ENCODE measurements at places on chromosomes 12 and 14.

GRCh38 chr12:47156167-47156736 is 76.5 kb upstream of the AMIGO2 start:
- DNase-seq: no peak

DNA sequence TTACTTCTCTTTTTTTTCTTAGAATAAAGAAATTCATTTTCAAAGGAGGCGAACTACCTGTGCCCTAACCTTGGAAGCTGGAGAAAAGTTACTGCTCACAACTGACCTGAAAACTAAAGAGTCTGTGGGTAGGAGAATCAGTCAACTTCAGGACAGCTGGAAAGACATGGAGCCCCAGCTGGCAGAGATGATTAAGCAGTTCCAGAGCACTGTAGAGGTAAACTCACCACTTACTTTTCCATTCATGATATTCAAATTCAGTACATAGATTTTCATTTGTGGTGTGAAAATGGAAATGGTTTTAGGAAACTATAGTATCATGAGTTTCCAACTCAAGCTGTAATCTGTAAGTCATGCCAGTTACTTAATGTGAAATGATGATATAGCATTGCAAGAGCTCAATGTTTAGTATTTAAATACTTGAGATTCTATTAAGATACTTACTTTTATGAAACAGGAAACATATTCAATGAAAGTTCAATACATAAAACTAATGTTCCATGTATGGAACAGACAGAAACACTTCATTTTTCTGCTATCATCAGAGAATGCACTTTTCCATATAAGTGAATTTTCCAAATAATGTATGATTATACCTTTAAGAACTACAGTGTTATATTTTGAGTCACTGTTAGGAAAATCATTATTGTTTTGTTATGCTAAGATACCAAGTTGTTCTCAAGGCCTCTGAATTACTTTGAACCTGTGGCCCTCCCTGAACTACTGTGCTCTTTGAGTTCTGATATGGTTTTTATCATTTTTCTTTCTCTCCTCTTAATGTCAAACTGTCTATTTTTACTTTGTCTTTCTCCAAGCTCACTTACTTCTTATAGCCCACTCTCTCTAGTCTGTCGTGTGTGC is 119.0 kb downstream of the ESR2 start:
- DNase-seq: no peak

- no peak for DNase-seq
These were observed 48.8 kb upstream of the ESRRB start for GRCh38 chr14:76326918-76327689.

- DNase-seq: no peak
These were observed 37.7 kb downstream of the LRRC74A start for GRCh38 chr14:76863724-76864407.

- no peak for DNase-seq
These were observed 223.8 kb downstream of the VRK1 start for GRCh38 chr14:97021001-97021400.

- no peak for DNase-seq
These were observed 9.5 kb upstream of the SERPINA3 start for GRCh38 chr14:94602722-94603121.

DNA sequence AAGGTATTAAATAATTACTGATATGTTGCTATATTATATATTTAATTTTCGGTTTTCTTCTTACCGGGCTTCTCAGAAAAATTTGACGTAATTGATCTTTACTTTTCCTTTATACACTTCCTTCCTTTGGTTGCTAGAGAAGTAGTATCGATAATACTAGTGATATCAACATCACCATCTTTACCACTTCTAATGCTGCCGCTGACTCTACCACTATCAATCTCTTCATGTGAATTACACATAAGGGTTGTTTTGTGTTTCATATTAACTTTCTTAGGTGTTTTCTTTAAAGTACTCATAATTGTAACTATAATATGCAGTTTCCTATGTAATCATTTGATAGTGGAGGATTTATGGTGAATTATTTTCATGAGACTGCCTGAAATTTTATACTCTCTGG is 30.9 kb upstream of the KLRF1 start:
- no peak for DNase-seq

DNA sequence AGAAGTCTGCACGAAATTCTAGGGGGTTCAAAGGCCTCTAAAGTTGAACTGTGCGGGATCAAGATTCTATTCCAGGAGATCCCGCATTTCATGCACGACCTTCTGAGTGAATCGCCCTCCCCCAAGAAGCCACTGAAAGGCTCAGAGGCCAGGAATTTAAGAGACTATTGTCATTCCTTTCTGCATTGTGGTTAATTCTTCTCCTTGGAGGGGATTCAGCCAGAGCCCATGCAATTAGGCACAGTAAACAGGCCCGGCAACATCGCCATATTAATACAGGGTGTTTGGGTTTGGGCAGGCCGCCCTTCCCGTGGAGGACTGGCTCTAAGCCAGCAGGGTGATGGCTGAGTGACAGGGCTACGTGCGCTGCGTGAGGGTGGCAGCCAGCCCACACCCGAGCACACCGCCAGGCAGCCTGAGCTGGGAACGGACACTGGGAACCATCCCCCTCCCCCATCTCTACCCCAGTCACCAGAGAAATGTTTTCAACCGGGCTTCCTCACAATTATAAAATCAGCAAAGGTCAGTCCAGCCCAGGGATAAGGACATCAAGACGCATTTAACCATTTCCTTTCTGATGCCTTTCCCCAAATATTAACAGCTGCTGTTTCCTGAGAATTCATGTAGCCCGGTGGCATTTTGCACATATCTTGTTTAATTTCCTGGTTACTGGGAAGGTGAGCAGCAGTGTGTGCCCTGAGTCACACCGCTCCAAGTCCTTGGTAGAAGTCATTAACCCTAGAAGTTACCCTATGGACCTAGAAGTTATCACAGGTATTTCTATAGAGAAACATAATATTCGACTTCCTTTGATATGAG is 12.5 kb downstream of the EGLN3 start:
- no peak for DNase-seq

- no peak for DNase-seq
These were observed 23.6 kb downstream of the IRF2BPL start for GRCh38 chr14:77004711-77005460.

- no peak for DNase-seq
These were observed 20.9 kb upstream of the EEA1 start for GRCh38 chr12:92950011-92950410.

GRCh38 chr14:89673512-89674225 is 256.6 kb upstream of the FOXN3 start:
- no peak for DNase-seq

DNA sequence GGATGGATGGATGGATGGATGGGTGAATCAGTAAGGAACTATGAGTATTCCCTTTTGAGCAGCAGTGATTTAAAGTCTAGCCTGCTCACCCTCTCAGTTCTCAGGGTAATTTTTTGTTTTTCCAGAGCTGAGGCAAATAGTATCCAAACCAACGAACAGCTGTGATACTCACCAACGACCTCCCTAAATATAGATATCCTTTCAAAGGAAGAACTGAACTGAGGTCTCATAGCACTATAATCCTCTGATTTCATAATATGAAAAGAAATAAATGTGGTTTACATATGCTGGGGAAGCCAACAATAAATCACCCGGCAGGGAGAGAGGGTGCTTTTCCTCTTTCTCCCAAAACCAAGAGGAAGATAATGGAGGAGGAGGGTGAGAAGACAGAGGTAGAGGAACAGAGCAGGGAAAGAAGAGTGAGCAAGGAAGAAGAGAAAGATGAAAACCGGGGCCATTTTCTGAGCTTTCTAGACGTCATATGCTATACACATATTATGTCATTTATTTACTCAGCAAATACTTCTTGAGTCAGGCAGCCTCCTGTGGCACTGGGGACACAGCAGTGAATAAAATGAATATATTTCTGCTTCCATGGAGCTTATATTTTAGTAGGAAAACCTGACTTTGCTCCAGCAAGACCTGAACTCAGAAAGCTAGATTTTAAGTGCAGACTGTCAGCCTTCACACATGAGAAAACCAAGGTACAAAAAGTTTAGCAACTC is 710.7 kb upstream of the TBX3 start:
- DNase-seq: no peak

DNA sequence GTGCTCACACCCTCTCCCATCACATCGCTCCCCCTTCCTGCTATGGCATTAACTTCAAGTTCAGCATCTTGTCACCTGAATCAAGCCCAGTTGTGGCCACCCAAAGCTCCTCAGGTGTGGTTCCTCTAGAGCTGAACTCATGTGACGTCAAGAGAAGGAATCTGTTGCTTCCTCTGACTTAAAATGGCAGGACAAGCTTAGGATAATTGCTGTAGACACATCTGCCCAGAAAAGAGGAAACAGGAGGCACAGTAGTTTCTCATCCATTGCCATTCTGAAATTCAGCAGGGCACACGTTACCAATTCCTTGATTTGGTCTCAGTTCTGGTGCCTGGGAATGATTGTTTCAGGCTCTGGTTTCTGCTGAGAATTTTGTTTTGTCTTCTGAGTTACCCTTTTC is 52.1 kb downstream of the RCOR1 start:
- DNase-seq: no peak

DNA sequence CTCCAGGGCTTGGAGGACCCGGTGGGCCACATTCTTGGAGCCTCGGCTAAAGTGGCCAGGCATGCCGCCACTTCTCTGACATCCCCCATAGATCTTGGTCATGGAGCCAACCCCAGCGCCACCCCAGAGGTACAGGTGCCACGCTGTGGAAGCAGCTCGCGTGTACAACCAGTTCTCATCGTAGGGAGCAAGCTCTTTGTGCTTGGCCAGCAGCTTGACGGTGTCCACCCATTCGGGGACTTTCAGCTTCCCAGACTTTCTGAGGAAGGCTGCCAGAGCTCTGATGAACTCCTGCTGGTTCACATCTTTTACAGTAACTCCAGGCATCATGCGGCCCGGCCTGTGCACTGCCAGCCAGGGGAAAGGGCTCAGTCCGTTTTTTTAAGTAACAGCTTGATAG is 29.3 kb upstream of the EAPP start:
- no peak for DNase-seq

DNA sequence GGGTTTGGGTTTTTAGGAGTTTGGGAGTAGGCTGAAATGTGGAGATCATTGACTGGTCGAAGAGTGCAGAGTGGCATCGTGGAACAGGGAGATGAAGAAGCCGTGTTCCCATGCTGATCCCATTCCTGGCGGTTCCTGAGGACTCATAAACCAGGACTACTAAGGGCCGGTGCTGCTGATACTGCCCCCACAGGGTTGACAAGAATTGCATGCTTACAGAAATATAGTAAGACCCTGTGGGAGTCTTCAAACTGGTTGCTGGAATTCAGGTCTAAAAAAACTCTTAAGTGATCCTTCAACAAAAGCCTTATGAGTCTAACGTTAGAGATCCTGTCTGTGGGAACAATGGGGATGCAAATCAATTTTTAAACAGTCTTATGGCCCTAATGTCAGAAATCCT is 64.0 kb upstream of the ARHGAP5 start:
- no peak for DNase-seq

- DNase-seq: no peak
These were observed 133.8 kb upstream of the CPM start for GRCh38 chr12:69066492-69067373.

Measured in kidney epithelial cell (primary cell).